ENCODE measurements at places on chromosomes 5 and 9. TPM values are rescaled to one million over a fixed set of nuclear protein-coding genes. Genes with fewer than 3 reads are reported as not detected.

DNA sequence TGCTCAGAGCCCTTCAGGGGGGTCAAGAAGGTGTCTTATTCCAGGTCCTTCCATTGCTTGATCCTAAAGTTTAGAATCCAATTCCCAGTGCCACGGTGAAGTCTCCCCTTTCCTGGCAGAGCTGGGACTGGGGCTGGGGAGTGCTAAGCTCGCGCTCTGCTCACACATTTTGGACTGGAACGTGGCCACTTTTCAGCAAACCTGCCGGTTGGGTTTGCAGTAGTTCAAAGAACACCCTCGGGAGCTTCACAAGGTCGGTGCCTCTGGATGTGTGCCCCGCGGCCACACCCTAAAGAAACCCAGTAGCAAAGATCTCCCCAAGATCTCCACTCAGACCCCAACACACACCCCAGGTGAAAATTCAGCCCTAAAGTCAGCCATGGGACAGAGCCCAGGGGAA is at the start of gene C9orf152:
Gene C9orf152, minus strand, starts transcription at position 129 of the 400 bp plus-strand sequence. CDS start 580 bp downstream, outside the sequence.
- DNase-seq: no peak

DNA sequence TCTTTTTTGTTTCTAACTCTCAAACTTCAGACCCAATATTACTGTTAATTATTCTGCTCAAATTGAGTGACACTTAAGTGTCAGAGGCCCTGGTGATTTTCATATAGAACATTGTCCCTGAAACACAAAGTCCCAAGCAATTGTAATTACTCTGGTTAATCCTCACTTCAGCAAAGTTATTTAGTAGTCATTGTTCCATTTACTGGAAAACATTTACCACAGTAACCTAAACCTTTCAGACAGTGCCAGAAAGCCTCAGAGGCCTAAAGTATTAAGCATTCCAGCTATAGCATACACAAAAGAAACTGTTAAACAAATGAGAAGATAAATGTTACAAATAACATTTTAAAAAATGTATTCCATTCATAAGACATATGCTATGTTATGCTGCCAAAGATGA is 237.2 kb upstream of the CDH6 start:
- DNase-seq: no peak

GRCh38 chr5:171386861-171387344 is 746 bp upstream of the NPM1 start:
- DNase-seq: no peak

- DNase-seq: no peak
These were observed 51.1 kb upstream of the CTNND2 start for GRCh38 chr5:11955331-11955730.

DNA sequence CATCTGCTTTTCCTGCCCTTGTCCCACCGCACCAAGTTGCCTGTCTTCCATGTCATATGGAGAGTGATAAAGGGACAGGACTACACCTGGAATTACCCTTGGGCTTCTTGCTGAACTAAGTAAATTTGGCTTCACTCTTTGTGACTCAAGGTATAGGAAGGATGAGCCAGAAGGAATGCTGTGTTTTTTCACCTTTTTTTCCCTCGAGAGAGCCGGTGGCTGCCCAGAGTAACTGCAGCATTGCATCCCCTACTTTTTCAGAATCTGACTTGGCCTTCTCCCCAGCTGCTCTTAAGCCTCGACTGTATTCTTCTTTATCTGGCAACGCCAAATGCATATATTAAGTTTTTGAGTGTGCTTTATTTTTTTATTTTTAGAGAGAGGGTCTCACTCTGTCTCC is 38.4 kb downstream of the RCL1 start:
- no peak for DNase-seq

- DNase-seq: no peak
These were observed 199.3 kb upstream of the CD180 start for GRCh38 chr5:67395790-67396418.

GRCh38 chr9:6045364-6045763 is 29.9 kb upstream of the RANBP6 start:
- no peak for DNase-seq

HTR1A gene
- not detected for total RNA-seq

PAX5 gene
- total RNA-seq: not detected

CATSPER3 gene
- total RNA-seq: 0.61 TPM

CER1 gene
- not detected for total RNA-seq

All from Caco-2 (cell line).